ENCODE measurements at places on chromosomes 13 and 19.

GRCh38 chr13:99031832-99032231 is 54.0 kb upstream of the DOCK9 start:
- DNase-seq = no peak

- DNase-seq = no peak
Observed at GRCh38 chr19:54620464-54620863, 9.8 kb upstream of the LILRB1 start.

DNA sequence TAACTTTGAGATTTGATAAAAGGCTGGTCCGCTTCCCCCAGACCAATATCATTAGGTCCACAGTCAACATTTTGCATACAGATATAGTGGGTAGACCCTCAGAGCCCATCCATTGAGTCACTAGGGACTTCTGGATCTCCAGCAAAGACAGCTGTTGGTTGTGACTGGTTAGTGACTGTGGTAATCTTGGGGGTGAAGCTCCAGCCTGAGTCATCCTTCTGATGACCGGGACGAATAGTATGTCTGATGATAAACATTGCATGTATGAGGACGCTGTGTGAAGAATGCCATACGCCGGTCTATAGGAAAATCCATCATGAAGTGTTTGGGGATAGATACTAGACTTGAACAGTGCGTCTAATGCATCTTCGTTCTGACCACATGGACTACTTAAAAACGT is 307.0 kb downstream of the UQCRFS1 start:
- DNase-seq = peak; percentile 52

DNA sequence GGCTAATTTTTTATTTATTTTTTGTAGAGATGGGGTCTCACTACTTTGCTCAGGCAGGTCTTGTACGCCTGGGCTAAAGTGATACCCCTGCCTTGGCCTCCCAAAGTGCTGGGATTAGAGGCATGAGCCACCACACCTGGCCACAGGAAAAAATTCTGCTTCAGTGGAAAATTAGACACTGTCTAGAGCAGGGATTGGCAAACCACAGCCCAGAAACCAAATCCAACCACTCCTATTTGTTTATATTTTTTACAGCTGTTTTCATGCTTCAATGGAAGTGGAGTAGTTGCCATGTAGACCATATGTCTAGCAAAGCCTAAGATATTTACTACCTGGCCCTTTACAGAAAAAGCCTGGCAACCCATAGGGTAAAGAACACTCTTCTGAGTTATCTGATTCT is 123.7 kb upstream of the MRI1 start:
- no peak for DNase-seq

GRCh38 chr13:101989798-101990350 is 412.0 kb downstream of the FGF14 start:
- no peak for DNase-seq

DNA sequence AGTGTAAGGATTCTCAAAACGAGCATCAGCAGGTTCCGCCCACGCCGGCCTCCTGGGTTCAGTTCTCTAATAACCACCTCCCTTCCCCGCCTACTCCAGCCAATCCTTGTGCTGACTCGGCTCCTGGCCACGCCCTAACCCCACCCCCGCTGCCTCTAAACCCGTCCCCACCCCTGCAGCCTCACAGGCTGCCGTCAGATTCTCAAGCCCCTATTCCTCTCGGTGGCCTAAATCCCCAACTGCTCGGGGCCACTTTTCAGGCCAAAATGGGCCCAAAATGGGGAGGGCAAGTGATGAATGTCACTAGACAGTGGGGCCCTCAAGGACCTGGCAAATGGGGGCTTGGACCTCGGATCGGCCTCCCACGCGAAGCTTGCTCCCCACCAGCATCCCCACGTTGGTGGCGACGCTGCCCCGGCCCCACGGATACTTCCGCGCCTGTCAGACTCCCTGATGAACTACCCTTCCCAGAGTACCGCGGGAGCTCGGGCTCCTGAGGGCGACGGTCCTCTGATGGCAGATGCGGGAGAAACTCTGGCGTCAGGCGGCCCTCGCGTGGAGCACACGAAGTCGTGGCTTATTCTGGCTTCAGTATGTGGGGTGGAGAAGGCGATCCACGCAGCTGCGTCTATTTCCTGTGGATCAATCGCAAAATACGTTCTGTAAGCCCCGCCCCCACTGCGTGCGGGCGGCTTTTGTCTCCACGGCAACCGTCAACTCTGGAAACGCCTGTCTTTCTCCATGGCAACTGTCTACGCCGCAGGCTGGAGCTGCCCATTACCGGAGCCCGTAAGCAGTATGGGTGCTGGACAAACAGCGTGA is 24.8 kb downstream of the ZNF473 start:
- peak; percentile 81 for DNase-seq

DNA sequence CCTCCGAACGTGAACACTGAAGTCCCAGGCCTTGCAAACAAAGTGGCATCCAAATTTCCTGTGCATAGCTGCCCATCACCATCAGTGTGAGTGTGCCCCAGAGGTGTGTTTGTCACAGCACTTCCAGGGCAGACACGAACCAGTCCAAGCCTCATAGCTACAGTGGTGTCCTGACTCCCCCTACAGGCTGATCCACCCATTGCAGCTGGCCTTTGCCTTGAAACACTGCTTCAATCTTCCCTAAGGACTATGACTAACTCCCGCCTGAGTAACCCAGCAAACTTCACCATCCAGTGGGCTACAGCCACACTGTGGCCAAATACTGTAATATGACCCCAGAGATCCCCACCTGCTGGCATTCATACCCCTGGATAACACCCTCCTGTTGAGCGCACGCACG is 3.9 kb downstream of the ZNF266 start:
- no peak for DNase-seq

DNA sequence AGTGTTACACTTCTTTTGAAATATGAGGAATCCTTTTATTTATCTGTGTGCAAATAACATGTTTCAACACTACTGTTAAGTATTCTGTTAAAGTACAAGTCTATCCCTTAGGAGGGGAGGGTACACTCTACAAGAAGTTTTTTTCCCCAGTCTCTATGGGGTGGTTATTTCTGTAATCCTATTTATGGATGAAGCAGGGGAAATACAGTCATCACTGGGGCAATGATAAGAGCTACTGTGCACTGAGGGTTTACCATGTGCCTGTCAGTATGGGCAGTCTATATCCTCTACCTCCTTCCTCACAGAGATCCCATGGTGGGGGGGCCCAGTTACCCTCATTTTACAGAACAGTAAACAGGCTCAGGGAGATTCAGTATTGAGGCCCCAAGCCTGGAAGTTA is 16.6 kb upstream of the TRIM13 start:
- DNase-seq = no peak

DNA sequence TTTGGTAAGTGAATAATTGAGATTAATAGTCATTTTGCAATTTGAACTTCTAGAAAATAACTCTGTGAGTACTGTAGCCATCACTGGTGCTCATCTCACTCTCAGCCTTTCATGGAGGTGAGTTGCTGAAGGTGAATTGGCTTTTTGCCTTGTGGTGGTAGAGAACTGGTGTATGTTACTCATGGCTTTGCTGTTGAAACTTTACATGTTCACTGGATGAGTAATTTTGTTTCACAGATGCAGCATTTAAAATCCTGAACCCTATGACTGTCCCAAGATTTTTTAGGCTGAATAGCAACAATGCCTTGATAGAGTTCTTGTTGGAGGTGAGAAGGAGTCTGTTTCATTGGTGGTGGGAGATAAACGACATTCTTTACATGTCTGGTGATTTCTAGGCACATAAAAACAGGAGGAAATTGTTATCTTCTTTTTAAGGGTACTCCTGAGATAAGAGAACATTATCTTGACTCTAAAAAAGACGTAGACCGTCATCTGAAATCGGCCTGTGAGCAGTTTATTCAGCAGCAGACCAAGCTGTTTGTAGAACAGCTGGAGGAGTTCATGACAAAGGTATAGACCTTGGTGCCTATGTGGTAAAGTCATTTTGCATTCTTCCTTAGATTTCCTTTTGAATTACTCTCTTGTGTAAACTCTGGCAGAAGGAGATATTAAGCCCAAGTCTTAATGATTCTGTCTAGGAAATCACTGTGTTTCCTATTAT is 53.9 kb downstream of the COG3 start:
- peak; percentile 56 for DNase-seq

DNA sequence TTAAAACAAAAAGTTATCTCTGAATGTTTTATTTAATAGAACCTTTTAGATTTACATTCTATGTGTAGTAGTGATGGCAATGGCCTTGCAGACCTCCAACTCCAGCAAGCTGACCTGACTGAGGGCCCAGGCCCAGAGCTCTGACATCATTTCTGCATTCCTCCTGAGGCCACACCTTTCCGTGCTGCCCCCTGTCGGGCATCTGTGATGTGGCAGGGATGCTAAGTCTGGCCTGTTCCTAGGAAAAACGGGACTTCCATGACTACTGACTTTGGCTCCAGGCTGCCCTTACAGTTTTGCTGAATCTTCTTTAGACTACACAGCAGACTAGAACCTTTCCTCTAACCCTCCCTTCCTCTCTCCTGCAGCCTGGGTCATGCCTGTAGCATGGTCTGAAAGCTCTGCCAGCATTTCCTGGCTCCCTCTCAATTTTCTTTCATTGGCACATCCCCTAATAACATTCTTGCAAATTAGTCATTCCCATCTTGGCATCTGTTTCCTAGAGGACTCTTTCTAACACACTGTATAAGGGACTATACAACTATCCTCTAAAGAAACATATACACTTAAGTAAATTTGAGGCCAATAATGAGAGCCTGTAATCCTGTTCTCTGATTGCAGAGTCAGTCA is 249.1 kb downstream of the GPC5 start:
- DNase-seq = no peak

- no peak for DNase-seq
Observed at GRCh38 chr13:102517959-102518358, 78.8 kb upstream of the TPP2 start.

DNA sequence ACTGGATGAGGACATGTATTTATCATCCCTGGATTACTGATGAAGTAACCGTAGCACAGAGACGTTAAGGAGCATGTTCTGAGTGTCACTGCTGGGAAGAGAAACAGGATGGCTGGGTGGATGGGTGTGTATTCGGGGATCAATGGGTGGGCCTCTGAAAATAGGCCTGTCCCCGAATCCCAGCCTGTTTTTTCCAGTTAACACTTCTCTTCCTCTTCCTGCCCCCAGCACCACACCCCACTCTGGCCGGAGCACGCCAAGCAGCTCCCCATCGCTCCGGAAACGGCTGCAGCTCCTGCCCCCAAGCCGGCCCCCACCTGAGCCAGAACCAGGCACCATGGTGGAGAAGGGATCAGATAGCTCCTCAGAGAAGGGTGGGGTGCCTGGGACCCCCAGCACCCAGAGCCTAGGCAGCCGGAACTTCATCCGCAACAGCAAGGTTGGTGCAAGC is 8.8 kb downstream of the GRAMD1A start:
- no peak for DNase-seq

DNA sequence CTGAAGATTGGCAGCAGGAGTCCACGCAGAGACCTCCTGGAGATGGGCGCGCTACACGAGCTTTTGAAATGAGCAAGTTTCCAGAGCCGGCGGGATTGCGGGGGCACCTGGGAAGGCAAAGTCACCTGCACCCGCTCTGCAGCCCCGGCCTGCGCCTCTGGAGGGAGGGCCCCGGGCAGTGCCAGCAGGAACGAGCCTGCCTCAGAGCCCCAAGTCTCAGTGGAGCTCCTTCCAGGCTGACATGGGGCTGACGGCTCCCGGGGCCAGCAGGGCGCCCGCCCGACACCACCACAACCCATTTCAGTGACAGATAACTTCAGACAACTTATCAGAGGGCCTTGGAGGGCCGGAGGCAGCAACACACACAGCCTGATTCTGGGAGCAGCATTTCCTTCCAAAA is 45.0 kb downstream of the RASA3 start:
- no peak for DNase-seq

DNA sequence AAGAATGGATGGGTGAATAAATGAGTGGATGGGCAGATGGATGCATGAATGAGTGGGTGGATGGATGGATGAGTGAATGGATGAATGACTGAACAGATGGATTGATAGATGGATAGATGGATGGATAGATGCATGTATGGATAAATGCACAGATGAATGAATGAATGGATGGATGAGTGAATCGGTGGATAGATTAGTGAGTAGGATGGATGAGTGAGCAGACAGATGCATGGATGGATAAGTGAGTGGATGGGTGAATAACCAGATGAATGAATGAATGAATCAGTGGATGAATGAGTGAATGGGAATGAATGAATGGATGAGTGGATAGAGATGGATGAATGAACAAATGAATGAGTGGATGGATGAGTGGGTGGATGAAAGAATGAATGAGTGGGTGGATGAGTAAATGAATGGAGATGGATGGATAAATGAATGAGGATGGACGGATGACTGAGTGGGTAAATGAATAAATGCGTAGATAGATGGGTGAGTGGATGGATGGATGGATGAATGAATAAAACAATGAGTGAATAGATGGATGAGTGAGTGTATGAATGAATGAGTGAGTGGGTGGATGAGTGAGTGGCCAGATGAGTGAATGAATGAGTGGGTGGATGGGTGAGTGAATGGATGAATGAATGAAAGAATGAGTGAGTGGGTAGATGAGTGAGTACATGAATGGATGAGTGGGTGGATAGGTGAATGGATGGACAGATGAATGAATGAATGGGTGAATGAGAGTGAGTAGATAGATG is 13.0 kb downstream of the GAS6 start:
- DNase-seq = no peak

DNA sequence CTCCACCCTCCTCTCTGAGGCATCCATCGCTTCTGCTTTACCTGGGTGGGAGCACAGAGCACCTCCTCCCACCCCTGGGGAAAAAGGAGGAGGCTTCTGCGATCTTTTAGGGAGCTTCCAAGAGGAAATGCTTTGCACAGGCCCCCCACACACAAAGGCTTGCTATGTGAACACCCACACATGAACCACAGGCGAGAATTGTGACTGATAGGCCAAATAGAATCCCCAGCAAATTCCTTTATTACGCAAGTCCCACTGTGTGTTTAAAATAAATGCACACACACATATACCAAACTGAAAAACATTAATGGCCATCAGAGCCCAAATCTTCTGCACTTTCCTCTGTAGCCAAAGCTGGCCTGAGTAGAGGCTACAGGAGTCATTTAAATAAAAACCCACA is 50.6 kb downstream of the HSPH1 start:
- DNase-seq = no peak

- peak; percentile 29 for DNase-seq
Observed at GRCh38 chr19:925087-925525, 729 bp upstream of the ARID3A start.

GRCh38 chr13:90084684-90085290 is 1262.7 kb upstream of the MIR17HG start:
- peak; percentile 71 for DNase-seq

DNA sequence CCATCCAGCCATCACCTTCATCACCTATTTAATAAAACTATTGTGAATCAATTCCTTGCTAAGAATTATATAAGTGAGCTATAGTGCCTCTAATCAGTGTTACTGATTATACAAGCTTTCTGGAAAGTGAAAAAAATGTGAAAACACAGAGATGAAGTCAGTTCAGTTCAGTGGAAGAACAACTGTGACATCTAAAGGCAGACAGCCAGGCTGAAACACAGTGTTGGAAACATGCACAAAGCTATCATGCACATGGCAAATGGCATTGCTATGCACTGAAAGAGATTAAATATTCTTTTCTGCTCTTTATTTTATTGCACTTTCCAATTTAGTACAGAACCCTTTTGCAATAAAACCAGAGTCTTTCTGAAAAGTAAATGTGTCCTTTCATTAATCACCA is 294.0 kb downstream of the RBM26 start:
- DNase-seq = no peak

- DNase-seq = no peak
Observed at GRCh38 chr19:47854459-47854858, 4.6 kb upstream of the TPRX2 start.

- DNase-seq = no peak
Observed at GRCh38 chr13:46596466-46596865, 43.5 kb downstream of the LRCH1 start.

All from AG10803 (cell line).